ENCODE measurements at places on chromosomes 11 and 22.

- DNase-seq, result no peak
Measured at GRCh38 chr11:23620617-23621016, 760.3 kb upstream of the CCDC179 start.

GRCh38 chr22:38832005-38832978 lies 11.5 kb downstream of the NPTXR start:
- no peak for DNase-seq

- DNase-seq, result no peak
Measured at GRCh38 chr11:128029219-128029722, 558.1 kb downstream of the ETS1 start.

DNA sequence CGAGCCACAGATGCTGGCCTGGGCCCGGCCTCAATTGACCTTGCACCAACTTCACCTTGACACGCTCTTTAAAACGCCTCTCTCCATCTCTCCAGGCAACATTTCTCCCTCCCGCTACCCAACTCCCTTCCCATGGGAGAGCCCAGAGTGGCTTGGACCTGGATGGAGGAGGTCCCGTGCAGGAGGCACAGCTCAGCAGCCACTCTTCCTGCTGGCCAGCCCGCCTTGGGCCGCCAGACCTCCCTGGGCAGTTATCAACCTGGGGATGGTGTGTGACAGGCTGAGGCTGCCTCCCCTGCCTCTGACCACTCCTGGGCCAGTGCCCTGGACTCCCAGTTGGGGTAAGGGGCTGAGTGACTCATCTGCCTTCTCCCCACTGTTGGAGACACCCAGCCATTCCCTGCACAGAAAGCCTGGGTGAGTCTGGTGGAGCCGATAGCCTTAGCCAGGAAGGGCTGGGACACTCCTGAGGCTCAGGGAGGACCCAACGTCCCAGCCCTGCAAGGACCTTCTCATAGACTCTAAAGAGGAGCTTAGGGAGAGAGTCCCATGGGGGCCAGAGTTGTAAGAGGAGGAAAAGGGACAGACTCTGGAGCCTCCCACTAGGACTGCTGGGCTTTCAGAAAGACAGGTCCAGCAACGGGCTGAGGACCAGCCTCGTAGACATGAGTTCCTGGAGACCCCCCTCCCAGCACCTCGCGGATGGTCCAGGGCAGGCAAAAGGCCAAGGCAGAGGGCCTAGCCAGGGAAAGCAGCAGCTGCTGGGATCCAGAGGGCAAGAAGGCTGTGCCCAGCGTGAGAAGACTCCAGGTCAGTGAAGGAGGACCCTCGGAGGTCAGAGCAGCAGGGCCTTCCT lies 131.7 kb downstream of the CEP164 start:
- no peak for DNase-seq

DNA sequence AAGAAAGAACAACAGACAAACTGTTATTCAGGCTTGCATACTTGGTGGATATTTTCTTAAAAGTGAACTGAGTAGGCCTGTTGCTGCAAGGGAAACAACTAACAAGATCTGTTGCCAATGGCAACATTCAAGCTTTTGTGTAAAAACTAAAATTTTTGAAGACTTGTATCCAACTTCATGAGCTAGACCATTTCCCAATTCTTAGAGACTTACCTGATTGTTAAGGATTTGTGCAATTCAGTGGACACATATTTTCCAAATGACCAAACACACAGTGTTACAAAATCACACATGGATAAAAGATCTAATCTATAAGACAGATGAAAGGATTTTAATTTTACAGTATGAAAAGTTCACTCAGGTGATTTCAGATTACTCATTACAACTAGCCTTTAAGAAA lies 564.1 kb downstream of the CNTN5 start:
- no peak for DNase-seq

- DNase-seq, result no peak
Measured at GRCh38 chr11:74030723-74031676, 22.1 kb upstream of the UCP3 start.

GRCh38 chr11:12552692-12553091 lies 121.5 kb upstream of the TEAD1 start:
- no peak for DNase-seq

DNA sequence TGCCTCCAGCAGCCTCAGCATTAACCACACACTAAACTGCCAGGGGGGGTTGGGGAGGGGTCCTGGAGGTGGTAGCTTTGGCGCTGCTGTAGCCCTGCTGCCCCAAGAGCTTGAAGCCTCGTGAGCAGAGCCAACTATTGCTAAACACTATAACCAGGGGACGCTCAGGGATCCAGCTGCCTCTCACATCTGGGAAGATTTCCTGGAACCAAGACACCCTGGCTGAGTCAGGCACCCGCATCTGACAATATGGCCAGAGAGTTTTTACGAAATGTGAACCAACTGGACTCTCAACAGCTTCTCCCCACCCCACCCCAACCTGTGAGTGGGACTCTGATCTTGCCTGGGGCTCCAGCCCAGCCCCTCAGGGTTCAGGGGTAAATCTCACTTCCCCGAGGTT lies 14.3 kb downstream of the C1QTNF6 start:
- no peak for DNase-seq

GRCh38 chr11:61021661-61022212 lies 50.3 kb downstream of the CD6 start:
- DNase-seq, result no peak

GRCh38 chr22:41780746-41781505 lies 19.6 kb upstream of the CCDC134 start:
- no peak for DNase-seq

- DNase-seq, result no peak
Measured at GRCh38 chr22:36839356-36840073, 21.3 kb upstream of the NCF4 start.

- DNase-seq, result no peak
Measured at GRCh38 chr11:46902694-46903093, 15.7 kb downstream of the LRP4 start.

DNA sequence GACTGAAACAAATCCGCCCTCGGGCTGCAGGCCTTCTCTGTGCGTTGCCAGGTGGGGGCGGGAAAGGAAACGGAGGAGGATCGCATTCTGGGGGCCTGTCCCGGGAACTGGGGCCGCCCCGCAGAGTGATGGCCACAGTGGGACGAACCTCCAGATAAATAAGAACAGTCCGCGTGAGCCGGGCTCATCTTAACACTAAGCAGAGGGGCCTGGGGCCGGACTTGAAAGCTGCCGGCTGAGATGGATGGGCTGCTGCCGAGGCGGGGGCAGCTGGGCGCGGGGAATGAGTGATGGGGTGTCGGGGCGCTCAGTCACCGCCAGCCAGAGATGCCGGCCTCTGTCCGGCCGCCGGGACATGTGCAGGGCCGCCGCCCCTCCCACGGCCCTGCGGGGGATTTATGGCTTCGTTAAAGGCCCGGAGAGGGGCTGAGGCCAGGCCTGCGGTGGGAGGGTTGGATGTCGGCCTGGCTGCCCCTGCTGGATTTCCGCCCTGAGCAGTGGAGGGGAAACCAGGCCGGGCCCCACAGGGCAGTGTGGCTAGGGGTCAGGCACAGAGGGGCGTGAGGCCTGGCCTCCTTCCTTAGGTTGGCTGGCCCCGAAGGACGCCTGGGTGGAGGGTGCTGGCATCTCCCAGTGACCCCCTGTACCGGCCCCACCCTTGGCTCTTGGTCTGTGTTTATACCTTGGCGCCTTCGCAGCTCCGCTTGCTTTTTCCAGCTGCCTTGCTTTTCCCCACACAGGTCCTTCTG lies 45.3 kb upstream of the CD82 start:
- DNase-seq, result no peak

DNA sequence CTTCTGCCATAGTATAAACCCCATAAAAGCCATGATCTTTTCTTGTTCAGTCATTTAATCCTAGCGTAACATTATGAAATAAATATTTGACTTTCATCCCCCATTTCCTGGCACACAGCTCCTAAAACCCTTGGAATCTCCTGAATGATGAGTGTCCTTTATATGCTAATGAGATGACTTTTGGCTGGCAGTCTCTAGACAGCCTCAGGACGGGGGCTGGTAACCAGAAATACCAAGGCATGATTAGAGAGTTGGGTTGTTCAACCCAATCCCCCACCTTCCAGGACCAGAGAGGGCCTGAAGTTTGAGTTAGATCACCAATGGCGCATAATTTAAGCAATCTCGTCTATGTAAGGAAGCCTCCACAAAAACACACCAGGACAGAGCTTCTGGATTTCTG lies 1246.1 kb upstream of the TENM4 start:
- DNase-seq, result no peak

GRCh38 chr11:30230714-30231113 lies at the start of gene FSHB:
TSS of gene FSHB (plus strand) at chr11:30231014. CDS start at chr11:30231903, 889 bp downstream.
- no peak for DNase-seq

- no peak for DNase-seq
Measured at GRCh38 chr22:21623648-21623970, 6.2 kb downstream of the YDJC start.

GRCh38 chr11:86632499-86633269 lies 39.7 kb downstream of the ME3 start:
- DNase-seq, result no peak

- DNase-seq, result no peak
Measured at GRCh38 chr22:43182118-43182517, 4.8 kb downstream of the TTLL12 start.

DNA sequence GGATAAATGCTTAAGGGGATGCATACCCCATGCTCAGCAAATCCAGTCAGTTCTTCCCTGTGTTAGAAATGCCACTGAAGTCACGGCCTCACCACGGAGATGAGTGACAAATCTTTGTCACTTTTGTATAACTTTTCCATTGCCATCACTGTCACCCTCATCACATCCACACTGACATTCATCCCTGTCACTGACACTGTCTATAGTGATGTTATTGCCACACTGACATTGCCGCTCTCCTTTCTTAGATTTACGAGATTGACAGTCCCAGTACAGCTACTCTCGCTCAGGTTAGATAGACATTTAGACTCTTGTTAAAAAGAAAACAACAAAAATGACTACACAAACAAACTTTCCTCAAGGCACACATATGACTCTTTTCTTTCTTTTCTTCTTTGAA lies 910.7 kb upstream of the CNTN5 start:
- no peak for DNase-seq

DNA sequence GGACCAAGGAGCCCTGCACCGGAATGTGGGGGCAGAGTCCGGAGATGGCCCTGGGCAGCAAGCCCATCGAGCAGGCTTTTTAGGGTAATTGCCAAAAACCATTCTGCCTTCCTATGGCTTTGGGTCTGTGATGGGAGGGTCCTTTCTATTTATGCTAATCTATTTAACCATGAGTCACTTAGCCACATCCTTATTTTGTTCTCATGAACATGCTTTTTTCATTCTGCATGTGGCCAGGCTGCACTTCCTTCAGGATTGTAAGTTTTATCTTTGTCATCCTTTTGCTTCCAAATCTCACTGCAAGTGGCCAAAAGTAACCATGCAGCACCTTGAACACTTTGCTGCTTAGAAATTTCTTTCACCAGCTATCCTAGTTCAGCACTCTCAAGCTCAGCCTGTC lies 88.3 kb downstream of the EFCAB6 start:
- no peak for DNase-seq
